ENCODE measurements at places on chromosomes 2 and 18. TPM values are rescaled to one million over a fixed set of nuclear protein-coding genes. Genes with fewer than 3 reads are reported as not detected.

The GPR45 gene
- total RNA-seq: not detected

The BMP10 gene
- total RNA-seq: not detected

The SCN1A gene
- 0.25 TPM for total RNA-seq

The PER2 gene
- 5.0 TPM for total RNA-seq

The GAL3ST2 gene
- not detected for total RNA-seq

The WNT10A gene
- total RNA-seq: not detected

The MREG gene
- total RNA-seq: 1.7 TPM

The ASB18 gene
- not detected for total RNA-seq

The RAX gene
- not detected for total RNA-seq

The MC4R gene
- total RNA-seq: not detected

The TRIM43 gene
- total RNA-seq: not detected

The FOXI3 gene
- not detected for total RNA-seq

The TCF23 gene
- total RNA-seq: not detected

The EEF1B2 gene
- total RNA-seq: 933 TPM

The RNF125 gene
- total RNA-seq: 0.13 TPM

The PPP1R1C gene
- 0.56 TPM for total RNA-seq

The IL36B gene
- not detected for total RNA-seq

The CHRND gene
- not detected for total RNA-seq

The CNTNAP5 gene
- total RNA-seq: not detected

The LRRTM4 gene
- total RNA-seq: not detected

The PLGLB1 gene
- 0.26 TPM for total RNA-seq

The CIB4 gene
- not detected for total RNA-seq

The TANC1 gene
- 46.6 TPM for total RNA-seq

The FBXO41 gene
- total RNA-seq: 0.40 TPM

The RGPD6 gene
- 33.9 TPM for total RNA-seq

The COL3A1 gene
- 1,561 TPM for total RNA-seq

The LRP1B gene
- total RNA-seq: 0.13 TPM

The PLA2R1 gene
- 50.0 TPM for total RNA-seq

The CLIP4 gene
- total RNA-seq: 45.3 TPM

The DCAF17 gene
- 24.0 TPM for total RNA-seq

The POTEC gene
- not detected for total RNA-seq

The RUFY4 gene
- not detected for total RNA-seq

The ALPG gene
- not detected for total RNA-seq

The SULT1C4 gene
- total RNA-seq: 0.19 TPM

The CHST9 gene
- not detected for total RNA-seq

The SKA1 gene
- 8.0 TPM for total RNA-seq

The CPLX4 gene
- not detected for total RNA-seq

The RNF152 gene
- total RNA-seq: 89.0 TPM

The OTX1 gene
- not detected for total RNA-seq

The MRO gene
- total RNA-seq: not detected

Measured in aortic smooth muscle cell (primary cell).